Choroid plexus epithelial cell (primary cell): ENCODE measurements at places on chromosomes 12 and 14.

DNA sequence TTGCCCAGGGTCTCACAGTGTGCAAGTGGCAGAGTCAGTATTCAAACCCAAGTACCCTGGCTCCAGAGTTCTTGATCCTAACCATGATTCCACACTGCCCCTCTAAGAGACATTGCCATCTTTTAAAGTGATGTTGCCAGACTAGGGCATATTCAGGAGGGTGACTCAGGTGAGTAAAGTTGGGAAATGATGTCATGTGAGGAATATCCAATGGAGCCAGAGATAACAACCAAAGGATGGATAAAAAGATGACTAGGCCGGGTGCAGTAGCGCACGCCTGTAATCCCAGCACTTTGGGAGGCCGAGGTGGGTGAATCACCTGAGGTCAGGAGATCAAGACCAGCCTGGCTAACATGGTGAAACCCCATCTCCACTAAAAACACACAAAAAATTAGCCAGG is 85.6 kb downstream of the SMOC1 start:
- DNase-seq = no peak

GRCh38 chr12:10194160-10194670 is 15.4 kb downstream of the TMEM52B start:
- DNase-seq = no peak

- DNase-seq = no peak
Observed at GRCh38 chr12:131209082-131210070, 255.7 kb downstream of the ADGRD1 start.

GRCh38 chr12:94813314-94813713 is 163.0 kb upstream of the TMCC3 start:
- DNase-seq = peak; percentile 12

DNA sequence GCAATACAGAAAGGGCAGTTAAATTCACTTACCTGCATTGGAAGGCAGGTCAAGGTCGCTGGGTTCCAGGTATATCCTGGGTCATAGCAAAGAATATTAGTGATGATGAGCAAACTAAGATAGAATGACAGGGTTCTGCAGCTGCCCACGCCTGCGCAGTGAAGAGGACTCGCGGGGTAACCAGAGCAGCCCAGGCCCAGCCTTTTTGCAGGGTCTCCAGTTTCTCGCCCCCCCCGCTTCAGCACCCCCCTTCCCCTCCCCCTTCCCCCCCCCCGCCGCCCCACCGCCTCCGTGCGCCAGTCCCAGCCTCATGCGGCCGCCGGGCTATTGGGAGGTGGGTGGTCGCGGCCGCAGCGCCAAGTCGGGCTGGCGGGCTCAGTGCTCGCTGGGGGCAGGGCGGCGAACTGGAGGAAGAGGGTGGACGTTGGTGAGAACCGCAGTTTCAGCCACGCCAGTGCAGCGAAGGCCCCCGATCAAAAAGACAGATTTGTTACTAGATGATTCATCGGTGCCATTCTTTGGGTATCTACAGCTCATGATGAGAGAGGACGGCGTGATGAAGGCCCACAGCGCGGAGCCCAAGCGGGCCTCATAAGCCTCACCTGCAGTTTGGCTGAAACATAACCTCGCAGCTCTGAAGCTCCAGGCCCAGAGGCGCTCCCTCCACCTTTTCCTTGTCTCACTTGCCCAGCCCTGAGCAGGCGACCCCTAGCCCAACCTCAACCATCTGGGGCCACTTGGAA is 20.2 kb downstream of the SLC2A3 start:
- DNase-seq = no peak

DNA sequence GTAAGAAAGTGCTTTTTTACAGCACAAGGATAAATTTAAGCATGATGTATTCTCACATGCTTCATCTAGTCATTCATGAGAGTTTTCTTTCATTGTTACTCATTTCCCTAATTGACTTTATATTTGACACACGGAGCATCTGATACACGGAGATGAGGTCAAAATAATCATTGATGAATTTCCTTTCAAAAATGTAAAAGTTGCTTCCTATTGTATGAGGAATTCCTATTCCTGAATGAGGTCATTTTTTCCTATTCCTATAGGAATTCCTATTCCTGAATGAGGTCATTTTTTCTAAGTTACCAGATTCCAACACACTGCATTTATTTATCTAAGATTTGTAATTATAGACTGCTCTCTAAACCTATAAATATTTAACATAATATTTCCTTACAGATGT is 316.7 kb upstream of the KITLG start:
- no peak for DNase-seq

GRCh38 chr14:64035143-64035542 is 182.3 kb downstream of the SYNE2 start:
- DNase-seq = peak; percentile 44

DNA sequence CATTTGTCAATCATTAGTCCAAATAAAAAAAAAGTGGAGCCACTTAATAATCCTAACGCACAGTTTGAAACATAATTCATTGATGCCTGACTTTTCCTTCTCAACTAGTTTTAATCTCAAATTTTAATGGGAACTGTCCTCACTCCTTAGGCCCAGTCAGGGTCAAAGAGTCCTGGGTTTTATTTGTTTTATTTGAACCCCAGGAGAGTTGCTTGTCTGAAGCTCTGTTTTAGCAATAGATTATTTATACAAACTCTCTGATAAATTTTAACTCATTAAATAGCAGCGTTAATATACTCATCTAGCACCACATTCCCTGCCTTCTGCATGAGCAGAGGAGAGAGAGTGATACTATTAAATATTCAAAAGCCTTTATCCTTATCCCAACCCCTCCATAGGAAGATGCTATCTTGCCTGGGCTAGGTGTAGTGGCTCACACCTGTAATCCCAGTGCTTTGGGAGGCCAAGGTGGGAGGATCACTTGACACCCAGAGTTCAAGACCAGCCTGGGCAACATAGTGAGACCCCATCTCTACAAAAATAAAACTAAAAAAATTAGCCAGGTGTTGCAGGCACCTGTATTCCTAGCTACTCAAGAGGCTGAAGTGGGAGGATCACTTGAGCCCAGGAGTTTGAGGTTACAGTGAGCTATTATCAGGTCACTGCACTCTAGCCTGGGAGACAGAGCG is 14.5 kb upstream of the DUSP6 start:
- no peak for DNase-seq

DNA sequence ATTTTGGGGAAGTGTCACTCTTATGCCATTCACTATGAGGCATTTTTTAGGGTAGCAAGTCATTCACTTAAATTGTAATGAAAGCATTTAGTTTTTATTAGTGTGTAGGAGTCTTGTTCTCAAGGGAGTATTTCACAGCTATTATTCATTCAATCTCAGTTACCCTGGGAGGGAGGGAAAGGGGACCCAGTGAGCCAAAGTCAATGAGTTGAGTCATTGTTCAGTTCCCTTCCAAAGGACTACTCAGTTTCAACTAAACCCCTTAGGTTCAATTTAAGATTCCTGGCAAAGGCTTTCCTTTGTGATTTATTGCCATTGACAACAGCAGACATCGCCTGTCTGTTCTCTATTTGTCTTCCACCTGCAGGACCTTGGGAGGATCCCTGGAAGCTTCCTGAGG is 29.3 kb upstream of the RASSF8 start:
- DNase-seq = no peak

DNA sequence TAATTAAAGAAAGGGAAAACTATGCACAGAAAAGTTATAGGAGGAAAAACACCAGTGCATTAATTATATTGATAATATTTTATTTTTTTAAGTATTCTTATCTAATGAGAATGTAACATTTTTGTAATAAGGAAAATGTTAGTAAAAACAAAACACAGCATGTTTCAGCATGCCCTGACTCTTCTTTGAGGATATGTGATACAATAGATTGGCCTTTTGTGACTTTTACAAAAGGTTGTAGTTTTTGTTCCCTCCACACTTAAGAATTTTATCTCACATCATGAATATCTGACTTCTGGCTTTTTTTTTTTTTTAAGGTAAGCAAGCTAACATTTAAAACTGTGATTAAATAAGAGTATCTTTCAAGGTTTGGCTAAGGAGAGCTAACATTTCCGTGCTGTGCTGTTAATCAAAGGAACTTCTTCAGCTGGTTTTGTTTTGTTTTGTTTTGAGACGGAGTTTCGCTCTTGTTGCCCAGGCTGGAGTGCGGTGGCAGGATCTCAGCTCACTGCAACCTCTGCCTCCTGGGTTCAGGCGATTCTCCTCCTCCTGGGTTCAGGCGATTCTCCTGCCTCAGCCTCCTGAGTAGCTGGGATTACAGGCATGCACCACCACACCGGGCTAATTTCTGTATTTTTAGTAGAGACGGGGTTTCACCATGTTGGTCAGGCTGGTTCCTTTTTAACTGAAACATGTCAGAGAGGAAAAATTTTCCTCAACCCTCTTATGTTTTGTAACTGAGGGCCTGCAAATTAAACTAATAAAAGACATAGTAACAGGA is 30.8 kb upstream of the RESF1 start:
- peak; percentile 11 for DNase-seq

DNA sequence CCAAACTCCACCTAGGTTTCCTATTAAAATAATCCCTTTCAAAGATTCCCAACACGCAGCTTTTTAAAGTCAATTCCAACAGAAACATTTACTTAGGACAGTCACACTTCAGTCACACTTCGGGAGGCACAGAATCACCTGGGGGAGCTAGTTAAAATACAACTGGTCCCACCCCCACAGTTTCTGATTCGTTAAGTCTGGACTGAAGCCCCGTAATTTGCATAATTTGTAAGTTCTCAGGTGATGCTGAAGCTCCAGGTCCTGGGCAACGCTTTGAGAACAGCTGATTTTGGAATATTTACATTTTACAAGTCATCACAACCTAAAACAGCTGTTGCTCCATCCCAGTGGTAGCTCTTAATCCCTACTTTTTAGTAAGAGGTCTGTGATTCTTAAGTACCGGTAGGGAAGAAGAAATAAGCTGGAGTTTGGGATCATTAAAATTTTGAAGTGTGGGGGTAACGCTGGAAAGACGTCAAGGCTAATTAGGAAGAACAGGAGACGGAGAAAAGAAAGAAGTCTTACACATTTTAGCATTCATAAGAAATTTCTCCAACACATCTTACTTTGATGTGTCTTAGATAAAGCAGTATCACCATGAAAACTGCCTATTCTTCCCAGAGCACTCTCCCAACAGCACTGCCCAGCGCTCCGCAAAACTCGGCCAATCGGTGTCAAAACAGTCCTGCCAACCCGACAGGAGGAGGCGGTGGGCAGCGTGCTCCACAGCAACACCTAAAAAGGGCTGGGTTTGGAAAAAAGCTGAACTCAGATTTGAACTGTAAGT is 1.1 kb downstream of the IPO8 start:
- DNase-seq = peak; percentile 45

DNA sequence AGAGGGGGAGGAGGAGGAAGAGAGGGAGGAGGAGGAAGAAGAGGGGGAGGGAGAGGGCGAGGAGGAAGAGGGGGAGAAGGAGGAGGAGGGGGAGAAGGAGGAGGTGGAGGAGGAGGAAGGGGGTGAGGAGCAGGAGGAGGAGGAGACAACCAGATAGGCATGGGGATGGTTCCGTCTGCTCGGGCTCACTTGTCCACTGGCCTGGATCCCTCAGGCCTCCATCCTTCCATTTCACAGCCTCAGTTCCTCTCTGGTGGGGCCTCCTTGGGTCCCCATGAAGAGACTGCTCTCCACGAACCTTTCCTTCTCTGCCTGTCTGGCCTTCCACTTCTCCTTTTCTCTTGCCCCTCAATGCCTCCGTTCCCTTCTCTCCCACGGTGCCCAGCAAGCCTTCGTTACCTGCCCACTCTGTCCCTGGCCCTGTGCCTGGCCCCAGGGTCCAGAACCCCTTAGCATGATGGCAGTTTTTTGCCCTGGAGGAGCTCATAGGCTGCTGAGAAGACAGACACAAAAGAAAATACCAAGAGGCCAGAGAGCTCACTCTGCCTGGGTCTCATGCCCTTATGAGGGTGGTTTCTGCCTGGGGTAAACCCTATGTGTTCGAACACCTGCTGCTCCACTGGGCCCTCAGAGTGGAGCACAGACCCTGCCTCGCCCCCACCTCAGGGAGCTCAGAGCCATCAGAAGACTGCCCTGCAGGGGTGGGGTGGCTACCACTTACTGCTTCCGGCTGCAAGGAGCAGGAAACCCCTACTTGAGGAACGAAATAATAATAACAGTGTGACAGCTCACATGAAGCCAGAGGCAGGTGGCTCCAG is 11.7 kb upstream of the CACNA2D4 start:
- no peak for DNase-seq

GRCh38 chr14:85316701-85317410 is 213.1 kb upstream of the FLRT2 start:
- peak; percentile 19 for DNase-seq

- DNase-seq = peak; percentile 70
Observed at GRCh38 chr12:54428050-54429013, 9.3 kb upstream of the ITGA5 start.

- DNase-seq = no peak
Observed at GRCh38 chr14:92934196-92935085, 11.5 kb downstream of the CHGA start.

DNA sequence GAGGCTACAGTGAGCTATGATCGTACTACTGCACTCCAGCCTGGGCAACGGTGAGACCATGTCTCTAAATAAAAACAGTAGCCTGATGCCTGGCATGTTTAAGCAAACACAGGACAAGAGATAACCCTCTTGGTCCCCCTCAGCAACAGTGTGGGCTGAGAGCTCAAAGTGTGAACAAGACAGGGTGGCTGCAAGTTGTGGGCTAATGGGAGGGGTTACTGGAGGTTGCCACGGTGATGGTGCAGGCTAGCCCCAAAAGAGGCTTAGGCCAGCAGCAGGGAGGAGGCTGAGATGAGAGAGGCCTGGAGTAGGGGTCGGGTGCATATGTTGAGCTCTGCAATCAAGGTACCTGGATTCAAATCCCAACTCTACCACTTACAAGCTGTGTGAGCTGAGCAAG is 3.4 kb upstream of the LGMN start:
- DNase-seq = no peak

DNA sequence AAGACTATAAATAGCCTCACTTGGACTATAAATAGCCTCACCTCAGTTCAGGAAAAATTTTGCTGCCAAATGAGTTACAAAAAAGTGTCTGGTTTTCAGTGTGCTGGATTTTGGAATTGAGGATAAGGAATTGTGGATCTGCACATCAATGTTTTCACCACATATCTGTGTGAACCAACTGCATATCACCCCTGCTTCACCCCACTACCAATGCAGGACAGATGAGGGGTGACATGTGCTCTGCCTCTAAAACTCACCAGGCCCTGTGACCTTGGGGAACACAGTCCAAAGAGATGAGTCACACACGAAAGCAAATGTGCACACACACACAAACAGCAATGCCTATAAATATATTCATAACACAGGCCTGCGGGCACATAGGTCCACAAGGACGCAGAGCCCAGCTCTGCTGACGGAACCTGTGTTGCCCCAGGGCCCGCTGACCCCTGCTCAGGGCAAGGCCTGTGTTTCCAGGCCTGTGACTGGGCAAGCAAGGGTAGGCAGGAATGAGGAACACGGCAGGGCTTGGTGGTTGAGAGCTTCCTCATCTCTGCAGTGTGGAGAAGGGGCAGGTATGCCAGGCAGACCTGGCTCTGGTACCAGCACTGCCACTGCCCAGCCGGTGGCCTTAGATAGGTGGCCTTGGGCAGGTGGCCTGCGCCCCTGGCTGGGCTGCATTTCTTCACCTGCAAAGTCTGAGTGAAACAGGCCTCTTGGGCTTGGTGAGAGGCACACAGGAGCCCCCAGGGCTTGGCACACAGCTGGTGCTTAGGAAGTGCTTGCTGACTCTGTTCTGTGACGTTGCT is 82.4 kb downstream of the ARL6IP4 start:
- peak; percentile 83 for DNase-seq
